Airway epithelial cell (primary cell): ENCODE measurements at places on chromosomes 2 and 18. TPM values are rescaled to one million over a fixed set of nuclear protein-coding genes. Genes with fewer than 3 reads are reported as not detected.

Gene CACNB4
- total RNA-seq: 0.21 and 0.33 TPM in 2 replicates

Gene CYTIP
- total RNA-seq: not detected in 2 replicates

Gene IL36B
- total RNA-seq: not detected in 2 replicates

Gene FSHR
- total RNA-seq: not detected in 2 replicates

Gene DSG4
- total RNA-seq: 0.05 and 0.07 TPM in 2 replicates

Gene CLEC4F
- total RNA-seq: not detected in 2 replicates

Gene SFT2D3
- 4.9 and 7.9 TPM in 2 replicates for total RNA-seq

Gene RAB6D
- total RNA-seq: not detected in 2 replicates

Gene UGT1A4
- 0.33 TPM in 1 of 2 replicates, not detected in the other for total RNA-seq

Gene GALNT14
- 22.8 and 28.1 TPM in 2 replicates for total RNA-seq
